ENCODE measurements at places on chromosomes 11 and 22.

DNA sequence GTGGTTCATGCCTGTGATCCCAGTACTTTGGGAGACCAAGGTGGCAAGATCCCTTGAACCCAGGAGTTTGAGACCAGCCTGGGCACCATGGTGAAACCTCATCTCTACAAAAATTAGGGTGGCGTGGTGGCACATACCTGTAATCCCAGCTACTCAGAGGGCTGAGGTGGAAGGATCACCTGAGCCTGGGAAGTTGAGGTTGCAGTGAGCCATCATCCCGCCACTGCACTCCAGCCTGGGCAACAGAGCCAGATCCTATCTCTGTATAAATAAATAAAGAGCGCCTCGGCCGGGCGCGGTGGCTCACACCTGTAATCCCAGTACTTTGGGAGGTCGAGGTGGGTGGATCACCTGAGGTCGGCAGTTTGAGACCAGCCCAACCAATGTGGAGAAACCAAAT, 27.9 kb downstream of the TOB2 start:
- DNase-seq: no peak

DNA sequence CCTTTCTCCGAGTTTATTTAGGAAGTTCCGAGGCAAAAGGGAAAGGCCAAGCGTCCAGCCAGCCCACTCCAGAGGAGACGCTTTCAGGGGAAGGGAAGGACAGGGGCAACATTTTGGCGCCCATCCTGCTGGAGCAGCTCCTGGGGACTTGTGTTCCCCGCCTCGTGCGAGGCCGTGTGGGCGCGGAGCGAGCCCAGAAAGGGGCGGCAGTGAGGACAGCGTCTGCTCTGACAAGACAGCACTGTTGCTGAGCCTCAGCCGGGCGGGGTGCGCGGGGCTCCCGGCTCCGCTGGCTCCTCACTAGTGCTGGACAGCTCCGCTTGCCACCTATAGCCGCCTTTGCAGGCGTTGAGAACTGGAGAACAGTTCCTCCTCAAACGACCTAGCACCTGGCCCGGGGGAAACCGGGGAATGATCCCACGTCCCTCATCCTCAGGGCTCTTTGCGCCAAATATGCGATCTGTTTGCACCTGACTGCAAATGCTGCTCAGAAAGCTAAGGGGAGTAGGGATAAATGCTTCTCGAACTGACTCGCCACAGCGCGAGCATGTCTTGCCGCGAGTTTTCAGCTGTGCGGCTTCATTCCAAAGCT, 722 bp upstream of the GUCY1A2 start:
- no peak for DNase-seq

DNA sequence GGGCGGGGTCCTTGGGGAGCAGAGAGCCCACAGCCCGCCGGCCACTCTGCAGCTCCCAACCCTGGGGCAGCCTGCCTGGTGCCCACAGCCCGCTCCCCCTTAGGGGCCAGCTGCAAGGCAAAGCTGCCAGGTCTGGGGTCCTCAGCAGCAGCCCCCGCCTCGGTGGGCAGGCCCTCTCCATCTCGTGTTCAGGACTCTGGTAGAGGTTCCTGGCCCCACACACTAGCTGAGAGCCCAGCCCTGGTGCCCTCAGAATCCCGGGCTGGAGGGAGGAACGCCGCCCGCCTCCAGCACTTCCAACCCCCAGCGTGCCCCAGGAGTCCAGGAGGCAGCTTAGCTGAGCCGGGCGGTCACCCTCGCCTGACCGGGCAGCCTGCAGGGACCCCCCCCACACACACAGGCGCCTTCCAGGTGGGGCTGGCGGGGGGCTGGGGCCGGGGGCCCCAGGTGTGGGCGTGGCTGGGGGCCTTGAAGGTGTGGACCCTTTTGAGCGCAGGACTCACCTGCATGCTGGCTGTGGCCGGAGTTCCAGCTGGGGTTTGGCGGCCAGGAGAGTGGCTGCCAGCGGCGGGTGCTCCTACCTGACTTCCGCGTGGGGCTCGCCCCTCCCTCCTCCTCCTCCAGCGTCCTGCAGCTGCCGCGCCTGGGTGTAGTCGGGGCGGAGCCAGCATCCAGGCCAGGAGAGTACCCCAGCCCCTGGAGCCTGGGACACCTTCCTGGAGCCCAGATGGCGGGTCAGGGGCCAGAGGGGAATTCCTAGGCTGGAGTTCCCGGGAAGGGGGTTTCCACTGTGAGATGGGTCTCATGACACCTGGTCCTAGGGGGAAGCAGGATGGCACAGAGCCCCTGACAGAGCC, at the start of gene ANO9:
Gene ANO9, minus strand, starts transcription at position 594 of the 857 bp plus-strand sequence. Its CDS starts 85 bp downstream, at position 509.
- DNase-seq: peak; percentile 80

DNA sequence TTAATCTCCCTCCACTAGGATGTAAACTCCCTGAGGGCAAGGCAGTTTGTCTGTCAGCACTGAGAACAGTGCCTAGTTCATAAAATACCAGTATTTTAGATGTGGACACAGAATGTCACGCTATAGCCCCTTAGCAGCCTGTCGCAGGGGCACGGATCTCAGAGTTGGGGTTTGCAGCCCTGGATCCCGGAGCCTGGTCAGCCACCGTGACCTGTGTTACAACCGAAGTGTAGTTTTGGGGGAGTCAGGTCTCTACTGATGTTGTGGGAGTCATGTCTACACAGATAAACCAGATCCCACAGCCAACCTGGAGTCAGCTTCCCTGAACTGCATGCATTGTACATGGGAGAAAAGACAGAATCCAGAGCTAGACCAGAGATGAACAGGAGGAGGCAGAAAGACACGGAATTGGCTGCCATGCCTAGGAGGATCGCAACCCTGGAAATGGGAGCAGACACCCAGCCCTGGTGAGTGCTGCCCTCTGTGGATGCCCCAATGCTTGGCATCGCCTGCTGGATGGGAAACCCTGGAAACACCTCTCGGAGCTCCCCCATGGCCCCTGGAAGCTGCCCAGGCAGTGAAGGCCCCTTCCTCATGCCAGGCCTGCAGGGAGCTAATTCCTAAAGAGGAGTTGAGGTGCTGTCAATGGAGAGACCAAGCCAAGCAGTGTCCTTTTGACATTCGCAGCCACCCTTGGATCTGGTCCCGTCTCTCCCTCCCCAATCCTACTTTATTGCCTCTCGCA, 851.3 kb downstream of the TBC1D22A start:
- no peak for DNase-seq

DNA sequence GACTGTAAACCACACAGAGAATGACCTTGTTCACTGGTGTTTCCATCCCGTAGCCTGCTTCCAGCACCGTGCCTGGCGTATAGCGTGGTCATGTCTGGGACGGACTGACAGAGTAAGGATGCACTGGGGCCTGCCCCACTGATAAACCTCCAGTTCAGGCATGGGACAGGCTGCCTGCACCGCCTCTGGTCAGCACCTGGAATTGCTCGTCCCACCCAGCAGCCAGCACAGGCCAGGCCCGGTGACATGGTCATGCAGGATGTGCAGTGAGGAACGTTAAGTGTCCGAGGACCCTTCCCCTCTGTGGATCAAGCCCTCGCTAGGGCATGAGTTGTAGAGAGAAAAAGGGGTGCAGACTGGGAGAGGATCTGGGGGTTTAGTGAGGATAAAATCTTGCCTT, 44.8 kb downstream of the LMO1 start:
- DNase-seq: no peak

DNA sequence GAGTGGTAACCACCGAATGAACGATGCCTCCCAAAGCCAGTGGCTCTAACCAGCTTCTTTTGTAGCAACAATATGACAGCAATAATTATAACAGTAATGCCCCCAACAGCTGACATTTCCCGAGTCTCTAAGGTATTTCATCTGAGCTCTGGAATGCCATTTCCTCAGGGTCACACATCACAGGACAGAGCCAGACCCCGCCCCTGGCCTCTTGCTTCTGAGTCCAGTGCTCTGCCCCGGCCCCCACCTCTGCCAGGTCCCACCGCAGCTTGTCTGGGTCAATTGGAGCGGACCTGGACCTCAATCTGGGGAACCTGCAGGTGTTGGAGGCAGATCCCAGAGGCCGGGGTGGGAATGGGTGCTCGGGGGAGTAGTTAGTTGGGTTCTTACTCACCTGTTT, 63.8 kb downstream of the IGLL1 start:
- no peak for DNase-seq

GRCh38 chr11:118843565-118843964, 40.1 kb upstream of the CXCR5 start:
- no peak for DNase-seq

GRCh38 chr11:133239575-133239974, 292.7 kb downstream of the OPCML start:
- no peak for DNase-seq

DNA sequence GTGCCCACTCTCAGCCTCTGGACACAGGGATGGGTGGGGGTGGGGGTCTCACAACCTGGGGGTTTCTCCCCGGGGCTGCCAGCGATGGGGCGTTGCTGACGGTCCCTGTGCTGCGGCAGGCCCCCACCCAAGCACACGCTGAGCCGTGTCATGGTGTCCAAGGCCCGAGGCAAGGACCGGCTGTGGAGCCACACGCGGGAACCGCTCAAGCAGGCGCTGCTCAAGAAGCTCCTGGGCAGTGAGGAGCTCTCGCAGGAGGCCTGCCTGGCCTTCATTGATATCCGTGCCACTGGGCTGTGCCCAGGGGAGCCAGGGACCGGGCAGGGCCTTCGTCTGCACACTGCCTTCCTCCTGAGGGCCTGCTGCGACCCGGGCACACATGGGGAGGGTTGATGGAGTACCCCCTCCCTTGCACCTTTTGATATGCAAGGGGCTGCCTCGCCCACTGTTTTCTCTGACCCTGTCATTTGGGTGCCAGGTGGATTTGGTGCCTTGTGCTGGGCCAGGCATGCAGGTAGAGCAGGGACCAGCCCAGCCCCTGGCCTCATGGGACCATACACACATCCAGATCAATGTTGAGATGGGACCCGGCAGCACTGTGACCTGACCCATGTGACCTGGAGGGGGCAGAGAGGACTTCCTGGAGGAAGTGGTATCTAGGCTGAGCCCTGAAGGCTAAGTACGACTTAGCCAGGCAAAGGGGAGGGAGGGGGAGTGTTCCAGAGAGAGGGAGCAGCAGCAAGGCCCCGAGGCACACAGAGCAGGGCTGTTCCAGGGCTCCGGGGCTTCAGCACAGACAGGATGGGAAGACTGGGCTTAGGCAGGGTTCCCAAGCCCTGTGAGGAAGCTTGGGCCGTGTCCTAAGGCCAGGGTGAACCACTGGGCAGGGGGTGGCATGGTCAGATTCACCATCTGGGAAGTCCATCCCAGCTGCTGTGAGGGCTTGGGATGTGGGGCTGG, 75.2 kb downstream of the MYO7A start:
- no peak for DNase-seq

- no peak for DNase-seq
Observed at GRCh38 chr11:1567052-1567720, 4.9 kb downstream of the DUSP8 start.
